ENCODE measurements at places on chromosomes 7 and 10.

GRCh38 chr10:113788604-113789083 is 37.2 kb downstream of the PLEKHS1 start:
- H3K27me3 ChIP-seq, result no peaks in the 10 kb centered on the region
- peak; percentile 29 for DNase-seq
- no peak overlapping the region for H3K4me3 ChIP-seq
- H3K4me1 ChIP-seq, result no peaks in the 10 kb centered on the region

GRCh38 chr7:129612112-129613015 is 844 bp downstream of the NRF1 start:
- H3K36me3 ChIP-seq, result peaks cover 3% of the 10 kb centered on the region
- no peak for DNase-seq
- H3K4me3 ChIP-seq, result peak overlapping the region; percentile 87
- H3K27me3 ChIP-seq, result no peaks in the 10 kb centered on the region
- H3K4me1 ChIP-seq, result peaks cover 2% of the 10 kb centered on the region

DNA sequence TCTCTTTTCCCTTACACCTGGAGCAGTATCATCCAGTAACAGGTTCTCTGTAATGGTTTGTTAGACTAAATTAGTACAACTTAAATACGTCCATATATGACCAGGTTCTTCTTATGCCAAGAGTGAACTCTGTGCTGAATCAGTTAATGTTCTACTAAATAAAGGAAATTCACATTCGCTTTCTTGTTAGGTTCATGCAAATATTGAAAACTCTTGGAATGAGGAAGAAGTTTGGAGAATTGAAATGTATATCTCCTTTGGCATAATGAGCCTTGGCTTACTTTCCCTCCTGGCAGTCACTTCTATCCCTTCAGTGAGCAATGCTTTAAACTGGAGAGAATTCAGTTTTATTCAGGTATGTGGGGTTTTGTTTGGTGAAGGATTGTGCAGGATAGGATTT is 15.3 kb upstream of the CFAP69 start:
- H3K27me3 ChIP-seq, result no peaks in the 10 kb centered on the region
- H3K36me3 ChIP-seq, result no peaks in the 10 kb centered on the region
- no peak for DNase-seq
- no peak overlapping the region for H3K4me3 ChIP-seq

- H3K4me1 ChIP-seq, result no peaks in the 10 kb centered on the region
- DNase-seq, result no peak
- no peaks in the 10 kb centered on the region for H3K36me3 ChIP-seq
- no peaks in the 10 kb centered on the region for H3K27me3 ChIP-seq
- no peak overlapping the region for H3K4me3 ChIP-seq
Measured at GRCh38 chr7:41809940-41810576, 107.2 kb upstream of the INHBA start.

- DNase-seq, result no peak
- no peak within 1 kb of the TSS for H3K27ac ChIP-seq
- H3K4me3 ChIP-seq, result peak within 1 kb of the TSS; percentile 78
- peaks cover 16% of the 10 kb centered on the region for H3K27me3 ChIP-seq
Measured at GRCh38 chr10:27998954-27999275, at the start of gene ODAD2. ODAD2 (minus strand) TSS chr10:27999079; CDS start chr10:27995142, 3,937 bp downstream.

- H3K4me3 ChIP-seq, result no peak overlapping the region
- no peaks in the 10 kb centered on the region for H3K36me3 ChIP-seq
Measured at GRCh38 chr7:295155-296154, 5.5 kb downstream of the FOXL3 start.

- H3K27ac ChIP-seq, result peak overlapping the region; percentile 52
- DNase-seq, result peak; percentile 51
- H3K27me3 ChIP-seq, result no peaks in the 10 kb centered on the region
Measured at GRCh38 chr10:126063353-126063791, 167.0 kb downstream of the FANK1 start.

- no peaks in the 10 kb centered on the region for H3K27me3 ChIP-seq
- H3K4me3 ChIP-seq, result peak within 1 kb of the TSS; percentile 84
- H3K4me1 ChIP-seq, result peaks cover 5% of the 10 kb centered on the region
- H3K36me3 ChIP-seq, result no peaks in the 10 kb centered on the region
Measured at GRCh38 chr7:116499168-116500077, at the start of gene CAV2. CAV2 (plus strand) TSS chr7:116499738; CDS start chr7:116499782, 44 bp downstream.

- no peak for DNase-seq
- no peaks in the 10 kb centered on the region for H3K27me3 ChIP-seq
- no peak overlapping the region for H3K27ac ChIP-seq
- H3K4me1 ChIP-seq, result peaks cover 3% of the 10 kb centered on the region
- H3K36me3 ChIP-seq, result no peaks in the 10 kb centered on the region
- H3K4me3 ChIP-seq, result no peak overlapping the region
Measured at GRCh38 chr7:33769930-33770329, 135.4 kb upstream of the BMPER start.

GRCh38 chr10:108180878-108181277 is 1016.4 kb upstream of the SORCS1 start:
- no peak for DNase-seq
- H3K4me3 ChIP-seq, result no peak overlapping the region
- H3K36me3 ChIP-seq, result no peaks in the 10 kb centered on the region
- H3K27me3 ChIP-seq, result no peaks in the 10 kb centered on the region

- no peaks in the 10 kb centered on the region for H3K4me1 ChIP-seq
- no peaks in the 10 kb centered on the region for H3K36me3 ChIP-seq
- no peak within 1 kb of the TSS for H3K27ac ChIP-seq
Measured at GRCh38 chr7:93890464-93891068, at the start of gene TFPI2. TFPI2 (minus strand) TSS chr7:93890753; CDS start chr7:93890678, 75 bp downstream.

DNA sequence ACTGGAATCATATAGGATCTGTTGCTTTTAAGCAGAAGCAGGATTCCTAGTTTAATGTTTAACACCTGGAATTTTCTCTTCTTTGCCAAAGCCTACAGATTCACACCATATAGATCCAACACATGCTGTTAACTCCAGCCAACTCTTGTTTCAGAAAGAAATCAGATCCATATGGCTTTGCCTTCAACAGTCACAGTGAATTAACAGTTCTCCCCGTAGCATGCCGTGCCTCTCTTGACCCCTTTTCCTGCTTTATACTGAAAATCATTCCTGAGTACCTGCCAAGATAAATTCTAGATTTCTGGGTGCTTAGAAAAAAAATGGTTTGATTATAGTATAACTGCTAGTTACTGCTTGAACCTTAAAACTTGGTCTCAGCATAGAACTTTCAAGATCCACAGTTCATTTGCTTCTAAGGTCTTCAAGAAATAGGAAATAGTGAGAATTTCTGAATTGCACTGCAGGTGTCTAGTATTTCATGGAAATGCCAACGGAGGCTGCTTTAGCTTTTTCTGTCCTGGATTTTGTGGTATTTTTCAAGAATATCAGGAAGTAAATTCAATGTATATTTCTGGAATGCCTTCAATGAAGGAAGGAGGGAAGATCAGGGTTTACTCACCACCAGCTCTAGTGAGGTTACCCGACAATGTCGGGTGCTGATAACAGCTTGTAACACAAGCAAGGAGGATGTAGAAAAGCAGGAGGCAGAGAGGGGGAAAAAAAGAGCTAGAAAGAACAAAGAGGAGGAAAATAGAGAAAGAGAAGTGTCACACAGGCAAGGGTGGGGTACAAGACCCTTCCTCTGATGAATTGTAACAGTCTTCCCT is 6.6 kb downstream of the AASS start:
- peaks cover 3% of the 10 kb centered on the region for H3K36me3 ChIP-seq
- no peak overlapping the region for H3K27ac ChIP-seq
- H3K4me1 ChIP-seq, result peaks cover 3% of the 10 kb centered on the region

DNA sequence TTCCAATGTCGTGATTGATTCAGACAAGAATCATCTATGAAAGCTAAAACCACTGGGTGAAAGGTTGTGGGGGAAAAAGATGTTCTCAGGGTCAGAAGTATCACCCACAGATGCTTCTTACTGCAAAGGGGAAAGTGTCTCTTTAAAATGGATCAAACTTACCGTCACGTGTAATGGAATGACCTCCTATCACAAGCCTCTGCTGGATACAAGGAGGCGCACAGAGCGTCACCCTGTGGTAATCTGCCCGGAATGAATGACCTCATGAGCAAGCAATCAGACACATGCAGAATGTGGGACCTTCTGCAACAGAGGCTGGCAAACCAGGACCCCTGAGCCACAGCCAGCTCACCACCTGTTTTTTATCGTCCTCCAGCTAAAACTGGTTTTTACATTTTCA is 33.0 kb downstream of the WIPF3 start:
- no peak overlapping the region for H3K27ac ChIP-seq
- H3K4me1 ChIP-seq, result no peaks in the 10 kb centered on the region
- no peak overlapping the region for H3K4me3 ChIP-seq
- H3K27me3 ChIP-seq, result no peaks in the 10 kb centered on the region

DNA sequence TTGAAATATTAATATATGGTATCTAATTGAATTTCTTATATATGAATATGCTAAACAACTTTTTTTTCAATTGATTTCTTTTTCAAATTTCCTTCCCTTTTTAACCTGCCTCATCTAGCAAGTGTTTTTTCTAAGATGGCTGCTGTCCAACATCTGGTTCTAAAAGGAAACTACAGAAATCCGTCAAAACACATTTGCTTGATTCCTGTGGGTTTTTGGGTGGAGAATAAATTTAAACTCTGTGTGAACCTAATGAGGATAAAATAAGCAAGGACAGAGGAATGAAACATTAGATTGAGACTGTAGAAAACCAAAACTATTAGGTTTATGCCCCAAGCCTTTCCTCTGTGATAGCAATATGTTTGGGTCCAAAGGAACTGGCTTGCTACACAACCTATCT is 75.5 kb upstream of the STARD3NL start:
- no peak for DNase-seq
- H3K36me3 ChIP-seq, result no peaks in the 10 kb centered on the region
- H3K4me1 ChIP-seq, result no peaks in the 10 kb centered on the region
- H3K27me3 ChIP-seq, result no peaks in the 10 kb centered on the region

- H3K27ac ChIP-seq, result no peak overlapping the region
- H3K27me3 ChIP-seq, result no peaks in the 10 kb centered on the region
- H3K4me3 ChIP-seq, result no peak overlapping the region
- no peaks in the 10 kb centered on the region for H3K36me3 ChIP-seq
- DNase-seq, result peak; percentile 64
Measured at GRCh38 chr7:87148332-87148955, 3.8 kb upstream of the DMTF1 start.

DNA sequence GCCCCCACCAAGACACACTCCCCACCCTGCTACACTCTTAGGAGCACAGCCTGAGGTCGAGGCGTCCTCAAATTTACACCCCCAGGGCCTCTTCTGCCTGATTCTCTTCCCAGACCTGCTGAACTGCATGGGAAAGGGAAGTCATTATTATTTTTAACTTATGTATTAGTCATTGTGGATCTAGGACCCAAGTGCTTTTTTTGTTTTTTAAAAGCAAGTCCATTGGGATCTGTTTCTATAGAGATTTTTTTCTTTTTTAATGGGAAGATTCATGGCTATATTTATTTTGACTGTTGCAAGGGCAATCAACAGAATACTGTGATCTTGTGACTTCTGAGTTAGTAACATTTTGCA is 203.8 kb downstream of the ZMYND11 start:
- no peak for DNase-seq
- no peak overlapping the region for H3K4me3 ChIP-seq
- no peak overlapping the region for H3K27ac ChIP-seq
- H3K36me3 ChIP-seq, result peaks cover 44% of the 10 kb centered on the region
- H3K4me1 ChIP-seq, result no peaks in the 10 kb centered on the region

DNA sequence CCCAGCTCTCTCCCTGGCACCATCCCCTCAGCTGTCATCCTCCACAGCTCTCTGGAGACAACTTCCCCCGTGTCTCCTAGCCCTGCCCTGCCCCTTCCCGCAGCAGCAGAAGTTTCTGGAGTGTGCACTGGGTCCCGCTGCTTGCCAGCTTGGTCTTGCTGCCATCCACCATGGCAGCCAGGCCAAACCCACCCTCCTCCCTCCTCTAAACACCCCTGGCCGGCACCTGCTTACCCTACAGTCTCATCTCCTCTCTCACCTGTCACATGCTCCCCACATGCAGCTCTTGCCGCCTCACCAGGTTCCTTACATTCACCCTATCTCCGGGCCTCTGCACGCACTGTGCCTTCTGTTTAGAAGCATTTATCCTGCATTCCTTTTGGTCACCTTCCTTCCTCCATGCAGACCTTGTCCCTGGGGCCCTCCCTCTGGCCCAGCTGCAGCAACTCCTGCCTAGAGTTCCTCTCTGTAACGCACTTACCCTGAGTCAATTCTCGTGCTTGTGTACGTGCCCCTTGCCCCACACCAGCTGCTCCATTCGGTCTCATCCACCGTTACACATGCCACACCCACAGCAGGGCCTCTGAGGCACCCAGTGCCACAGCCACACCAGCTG is 93.9 kb upstream of the RET start:
- no peak overlapping the region for H3K27ac ChIP-seq
- peak overlapping the region; percentile 23 for H3K4me3 ChIP-seq
- DNase-seq, result no peak
- no peaks in the 10 kb centered on the region for H3K27me3 ChIP-seq

DNA sequence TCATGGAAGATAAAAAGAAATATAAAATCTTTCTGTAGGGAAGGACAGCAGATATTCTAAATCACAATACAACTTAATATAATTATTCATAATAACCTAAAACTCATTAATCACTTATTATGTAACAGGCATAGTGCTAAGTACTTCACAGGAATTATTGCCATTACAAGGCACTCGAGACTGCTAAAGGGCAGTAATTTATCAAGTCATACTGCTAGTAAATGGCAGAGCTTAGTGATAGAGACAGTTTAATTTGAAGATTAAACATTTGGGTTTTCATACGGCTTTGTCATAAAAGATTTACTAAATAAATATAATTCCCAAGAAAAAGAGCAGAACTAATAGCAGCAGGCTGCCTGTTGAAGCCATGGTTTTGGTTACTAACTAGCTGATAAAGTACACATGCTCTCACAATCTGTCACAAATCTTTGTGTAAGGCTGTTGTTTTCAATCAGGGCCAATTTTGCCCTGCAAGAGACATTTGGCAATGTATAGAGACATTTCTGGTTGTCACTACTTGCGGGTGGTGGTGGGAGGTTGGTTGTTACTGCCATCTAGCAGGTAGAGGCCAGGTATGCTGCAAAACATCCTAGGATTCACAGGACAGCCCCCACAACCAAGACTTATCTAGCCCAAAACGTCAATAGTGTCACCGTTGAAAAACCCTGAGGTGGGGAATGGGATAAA is 233.3 kb upstream of the CACNA2D1 start:
- H3K4me1 ChIP-seq, result no peaks in the 10 kb centered on the region
- H3K4me3 ChIP-seq, result no peak overlapping the region
- DNase-seq, result no peak
- H3K36me3 ChIP-seq, result no peaks in the 10 kb centered on the region

GRCh38 chr7:100882785-100883526 is 6.6 kb downstream of the UFSP1 start:
- no peak overlapping the region for H3K4me3 ChIP-seq
- H3K27ac ChIP-seq, result no peak overlapping the region
- H3K4me1 ChIP-seq, result no peaks in the 10 kb centered on the region
- peaks cover 84% of the 10 kb centered on the region for H3K36me3 ChIP-seq
- no peaks in the 10 kb centered on the region for H3K27me3 ChIP-seq

GRCh38 chr7:158672975-158673374 is 31.6 kb downstream of the NCAPG2 start:
- no peak overlapping the region for H3K4me3 ChIP-seq
- no peaks in the 10 kb centered on the region for H3K27me3 ChIP-seq
- peaks cover 37% of the 10 kb centered on the region for H3K36me3 ChIP-seq
- H3K27ac ChIP-seq, result no peak overlapping the region
- H3K4me1 ChIP-seq, result no peaks in the 10 kb centered on the region
- no peak for DNase-seq

GRCh38 chr7:150380463-150380862 is 1.3 kb downstream of the ZNF775 start:
- H3K4me3 ChIP-seq, result no peak overlapping the region
- H3K27ac ChIP-seq, result no peak overlapping the region
- H3K27me3 ChIP-seq, result no peaks in the 10 kb centered on the region
- H3K36me3 ChIP-seq, result peaks cover 5% of the 10 kb centered on the region
- no peak for DNase-seq

GRCh38 chr10:70582793-70583668 is 19.5 kb downstream of the PRF1 start:
- no peaks in the 10 kb centered on the region for H3K36me3 ChIP-seq
- H3K27me3 ChIP-seq, result peaks cover 2% of the 10 kb centered on the region
- H3K4me1 ChIP-seq, result peaks cover 6% of the 10 kb centered on the region
- no peak overlapping the region for H3K27ac ChIP-seq

All from trophoblast cell (in vitro differentiated cells and primary cell).